ENCODE measurements at places on chromosomes 13 and 19.

DNA sequence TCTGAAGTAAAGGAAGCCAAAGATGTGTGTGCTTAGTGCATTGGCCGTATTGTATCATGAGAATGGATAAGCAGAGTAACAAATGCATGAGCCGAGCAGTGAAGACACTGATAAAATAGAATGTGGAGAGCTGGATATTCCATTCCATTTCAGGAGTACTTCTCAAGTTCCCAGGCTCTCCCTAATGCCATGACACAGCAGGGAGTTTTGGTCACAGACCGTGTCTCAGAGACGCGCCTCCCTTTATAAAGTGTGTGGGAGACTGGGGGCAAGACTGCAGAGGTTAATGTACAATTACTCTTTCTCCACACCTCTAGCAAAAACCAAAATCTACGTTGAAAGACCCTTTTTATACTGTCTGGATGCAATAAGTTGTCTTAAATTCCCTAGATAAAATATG is 575.6 kb downstream of the EFNB2 start:
- DNase-seq = no peak

- DNase-seq = no peak
Measured at GRCh38 chr19:1104311-1105007, 665 bp downstream of the GPX4 start.

DNA sequence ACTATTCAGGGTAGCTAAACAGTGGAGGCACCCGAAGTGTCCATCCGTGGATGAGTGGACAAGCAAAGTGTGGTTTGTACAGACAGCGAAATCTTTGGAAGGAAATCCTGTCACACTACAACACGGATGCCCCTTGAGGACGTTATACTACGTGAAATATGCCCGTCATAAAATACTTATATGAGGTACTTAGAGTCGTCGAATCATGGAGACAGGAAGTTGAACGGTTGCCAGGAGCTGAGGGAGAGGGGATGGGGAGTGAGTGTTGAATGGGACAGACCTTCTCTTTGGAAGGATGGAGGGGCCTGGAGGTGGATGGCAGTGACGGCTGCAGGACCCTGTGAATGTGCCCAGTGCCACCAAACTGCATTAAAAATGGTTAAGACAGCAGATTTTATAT is 11.6 kb downstream of the ATP4B start:
- DNase-seq = no peak

DNA sequence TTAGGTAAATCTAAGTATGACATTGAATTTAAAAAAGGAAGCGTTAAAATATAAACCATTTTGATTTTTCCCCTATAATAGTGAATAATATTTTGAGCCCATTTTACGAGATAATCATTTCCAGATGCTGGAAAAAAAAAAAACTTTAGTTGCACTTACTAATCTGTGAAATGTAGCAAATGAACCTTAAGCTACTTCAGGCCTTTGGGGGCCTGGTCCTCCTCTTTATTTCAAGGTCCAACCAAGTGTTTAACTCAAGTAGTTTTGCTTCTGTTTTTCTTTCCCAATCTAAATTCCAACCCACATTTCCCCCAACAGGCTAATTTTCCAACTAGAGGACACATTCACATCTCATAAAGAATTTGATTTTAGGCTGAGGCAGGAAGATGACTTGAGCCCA is 101.2 kb downstream of the TNFRSF19 start:
- DNase-seq = no peak

- no peak for DNase-seq
Measured at GRCh38 chr19:49863254-49863934, 4.0 kb downstream of the PNKP start.

Measured in NCI-H748 treated with DMSO at 0.1 percent for 48 hours (cell line).